Glomerular endothelial cell (primary cell): ENCODE measurements at places on chromosomes 12 and 14. TPM values are rescaled to one million over a fixed set of nuclear protein-coding genes. Genes with fewer than 3 reads are reported as not detected.
A peak's percentile ranks its signal among the peaks of the same experiment; 100 is the strongest.

DNA sequence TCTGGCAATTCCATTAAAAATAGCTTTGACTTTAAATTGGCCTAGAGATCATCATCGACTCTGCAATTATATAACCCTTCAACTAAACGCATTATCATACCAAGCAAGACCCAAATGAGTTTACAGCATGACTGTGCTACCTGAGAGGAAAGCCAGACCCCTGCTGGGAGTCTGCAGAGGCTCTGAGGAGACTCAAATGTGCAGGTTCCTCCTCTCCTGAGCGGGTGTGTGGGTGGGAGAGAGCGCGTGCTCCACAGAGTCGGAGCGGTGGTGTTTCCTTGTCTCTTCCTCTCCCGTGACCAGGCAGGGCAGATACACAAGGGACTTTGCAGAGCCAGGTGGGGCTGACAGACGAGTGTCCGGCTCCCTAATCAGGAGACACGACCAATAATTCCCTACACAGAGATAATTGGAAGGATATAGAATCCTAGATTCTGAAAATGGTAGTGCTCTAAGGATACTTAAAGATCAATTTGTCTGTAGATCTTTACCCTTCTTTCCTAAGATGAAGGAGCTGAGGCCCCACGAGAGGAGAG, 74.1 kb downstream of the SLC8A3 start:
- no peak for DNase-seq

- peak; percentile 56 for DNase-seq
Measured at GRCh38 chr12:109888179-109889020, 8.1 kb upstream of the GLTP start.

- no peak for DNase-seq
Measured at GRCh38 chr14:90812109-90812508, 4.1 kb downstream of the TTC7B start.

DNA sequence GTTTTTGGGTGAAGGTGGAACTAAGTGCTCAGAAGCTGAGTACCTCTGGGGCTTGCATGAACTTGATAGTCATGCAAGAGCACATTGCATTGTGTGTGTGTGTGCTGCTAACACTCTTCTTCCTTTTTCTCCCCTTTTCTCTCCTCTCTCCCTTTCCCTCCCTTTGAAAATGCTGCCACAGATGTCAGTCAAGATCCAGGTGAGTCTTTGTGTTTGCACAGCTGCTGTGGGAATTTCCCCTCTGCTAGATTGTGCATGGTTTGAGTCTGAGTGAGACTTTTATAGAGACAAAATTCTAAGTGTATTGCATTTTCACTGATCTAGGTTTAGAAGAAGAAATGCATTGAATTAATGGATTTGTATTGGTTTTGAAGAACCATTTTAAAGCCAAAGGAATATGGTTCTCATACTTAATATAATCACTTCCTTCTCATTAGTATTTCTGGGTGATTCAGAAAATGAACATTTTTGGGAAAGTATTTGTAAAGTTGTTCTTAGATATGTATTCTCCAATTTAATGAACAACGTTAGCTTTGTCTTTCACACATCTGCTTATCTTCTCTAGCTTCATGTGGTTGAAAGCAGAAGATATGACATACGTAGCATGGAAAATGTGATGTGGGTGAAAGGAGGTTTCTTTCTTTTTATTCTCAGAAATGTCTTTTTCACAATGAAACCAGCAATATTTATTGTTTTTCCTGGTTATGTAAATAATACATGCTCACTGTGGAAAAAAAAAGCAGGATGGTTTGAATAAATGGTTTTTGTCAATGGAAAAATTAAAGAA, 108.5 kb downstream of the NRXN3 start:
- DNase-seq: no peak

GRCh38 chr12:2413301-2413700, 360.5 kb downstream of the CACNA1C start:
- no peak for DNase-seq

DNA sequence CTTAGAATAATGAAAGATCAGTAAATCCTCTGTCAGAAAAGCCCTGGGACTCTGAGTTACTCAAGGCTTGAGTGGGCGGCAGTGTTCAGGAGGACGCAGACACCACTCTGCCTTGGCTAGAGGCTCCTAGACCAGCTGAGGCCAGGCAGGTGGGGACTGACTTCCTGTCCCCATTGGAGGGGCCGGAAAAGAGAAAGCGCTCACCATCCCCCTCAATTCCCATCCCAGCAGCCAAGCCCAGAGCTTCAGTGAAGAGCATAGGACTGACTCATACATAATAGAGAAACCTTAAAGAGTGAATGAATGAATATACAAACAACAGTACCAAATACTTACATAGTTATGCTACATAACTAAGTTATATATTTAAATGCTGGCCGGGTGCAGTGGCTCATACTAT, 62.0 kb downstream of the PLEKHG7 start:
- no peak for DNase-seq

DNA sequence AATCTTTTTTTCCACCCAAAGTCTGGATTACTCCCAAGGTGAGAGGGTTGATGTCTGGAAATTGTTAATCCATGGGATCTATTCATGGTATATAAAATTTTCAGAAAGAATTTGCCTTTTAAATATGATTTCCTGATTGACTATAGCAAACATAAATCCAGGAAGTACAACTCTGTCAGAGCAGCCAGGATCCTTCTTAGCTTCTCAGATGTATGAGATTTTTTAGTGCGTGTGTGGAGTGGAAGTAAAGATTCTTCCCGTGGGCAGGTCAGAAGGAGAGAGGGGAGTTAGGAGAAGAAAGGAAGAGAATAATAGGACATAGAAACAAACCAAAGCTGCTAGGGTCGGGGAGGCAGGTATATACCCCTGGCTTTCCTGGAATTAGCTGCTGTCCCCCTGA, 159.3 kb downstream of the FBXL14 start:
- no peak for DNase-seq

DNA sequence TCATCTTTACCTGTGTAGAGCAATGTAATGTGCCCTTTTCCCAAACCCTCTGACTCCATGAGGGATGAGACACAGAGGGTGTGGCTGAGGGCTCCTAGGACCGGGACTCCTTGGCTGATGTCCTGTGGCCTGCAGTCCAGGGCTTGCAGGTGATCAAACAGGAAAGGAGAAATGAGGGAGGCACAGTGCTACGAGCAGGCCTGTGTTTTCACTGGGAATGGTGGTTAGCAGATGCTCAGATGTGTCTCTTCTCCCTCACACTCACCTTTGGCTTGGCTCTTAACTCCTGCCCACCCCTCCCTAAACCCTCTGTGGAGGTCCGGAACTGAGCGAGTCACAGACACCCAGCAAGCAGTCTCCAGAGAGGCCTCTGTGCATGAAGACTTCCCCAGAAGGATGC, 254.4 kb downstream of the DAD1 start:
- DNase-seq: no peak

DNA sequence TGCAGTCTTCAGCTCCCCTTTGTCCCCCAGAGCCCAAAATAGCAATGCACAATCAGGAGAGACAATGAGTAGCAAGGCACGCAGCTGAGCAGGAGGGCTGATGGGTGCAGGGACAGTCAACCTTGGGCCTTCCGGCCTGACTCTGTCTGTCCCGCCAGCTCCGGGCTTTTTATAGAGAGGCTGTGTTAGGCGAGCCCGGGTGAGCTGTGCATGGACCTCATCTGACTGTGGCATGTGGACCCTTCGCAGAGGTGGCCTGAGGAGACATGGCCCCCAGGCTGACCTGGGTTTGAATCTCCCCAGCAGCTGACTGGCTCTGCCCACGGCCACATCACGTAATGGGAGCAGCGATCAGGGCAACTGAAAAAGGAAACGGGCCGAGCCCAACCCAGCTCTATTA, 177.9 kb downstream of the TSPAN9 start:
- DNase-seq: no peak

GRCh38 chr14:45140661-45141187, 5.0 kb downstream of the FANCM start:
- no peak for DNase-seq

DNA sequence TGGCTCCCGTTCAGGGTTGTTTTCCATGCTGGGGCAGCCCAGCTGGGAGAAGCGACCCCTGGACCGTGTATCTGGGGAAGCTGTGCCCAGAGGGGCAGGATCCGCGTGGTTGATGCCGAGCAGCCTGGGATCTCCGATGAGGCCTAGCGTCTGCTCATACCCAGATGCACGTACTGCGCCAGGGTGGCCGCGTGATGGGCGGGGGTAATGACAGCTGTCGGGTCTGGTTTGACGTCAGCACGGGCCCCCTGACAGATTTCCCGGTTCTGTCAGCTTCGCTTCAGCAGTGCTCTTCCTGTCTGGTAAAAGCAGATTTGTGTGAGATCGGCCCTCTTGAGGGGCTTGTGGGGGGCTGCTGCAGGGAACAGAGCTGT, 147.3 kb downstream of the TSPAN9 start:
- DNase-seq: no peak

- DNase-seq: peak; percentile 50
Measured at GRCh38 chr12:78928200-78929074, 63.9 kb downstream of the SYT1 start.

DNA sequence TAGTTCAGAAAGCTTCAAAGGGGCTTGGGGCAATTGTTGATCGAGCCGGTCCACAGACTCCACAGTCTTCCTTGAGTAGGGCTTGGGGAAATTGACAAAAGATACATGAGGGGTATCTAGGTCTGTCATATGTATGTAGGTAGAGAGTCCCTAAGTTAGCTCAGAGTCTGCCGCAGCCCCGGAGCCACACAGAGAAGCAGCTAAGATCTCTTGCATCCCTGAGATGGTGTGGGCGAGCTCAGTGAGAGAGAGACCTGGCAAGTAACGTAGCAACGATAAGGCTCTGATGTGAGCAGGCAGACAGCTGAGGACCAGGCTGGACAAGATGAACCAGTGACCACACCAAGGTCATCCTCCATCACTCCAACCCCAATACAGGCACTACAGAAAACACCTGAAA, 297.6 kb downstream of the TMEM132D start:
- no peak for DNase-seq

DNA sequence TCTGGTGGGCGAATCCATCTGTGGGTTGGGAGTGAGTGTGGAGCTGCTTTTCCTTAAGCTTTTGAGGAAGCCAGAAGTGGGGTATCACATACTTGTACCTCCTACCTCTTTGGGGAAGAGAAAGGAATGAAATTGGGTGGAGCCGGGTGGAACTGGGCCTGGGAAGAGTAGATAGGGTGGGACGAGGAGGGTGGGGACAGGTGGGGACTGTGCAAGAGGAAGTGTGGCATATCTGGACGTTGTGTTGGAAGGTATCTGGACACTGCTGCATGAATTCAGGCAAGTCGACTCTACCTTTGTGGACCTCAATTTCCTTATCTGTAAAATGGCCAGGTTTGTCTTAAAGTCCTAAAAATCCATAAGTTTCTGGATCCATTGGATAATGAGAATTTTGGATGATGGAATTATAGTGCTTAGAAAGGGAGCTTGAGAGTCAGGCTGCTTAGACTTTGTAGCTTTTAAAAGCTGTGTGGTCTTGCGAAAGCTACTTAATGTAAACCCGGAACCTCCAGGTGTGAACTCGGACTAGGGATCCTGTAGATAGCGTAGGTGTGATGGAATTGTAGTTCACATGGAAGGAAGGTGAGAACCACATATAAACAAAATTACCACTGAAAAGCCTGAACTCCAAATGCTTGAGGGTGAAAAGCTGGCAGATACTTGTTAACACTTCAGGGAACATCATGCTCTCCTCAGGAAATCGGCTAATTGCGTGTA, 2.1 kb downstream of the VRTN start:
- DNase-seq: no peak

- DNase-seq: no peak
Measured at GRCh38 chr12:117853600-117853999, 115.2 kb downstream of the KSR2 start.

DNA sequence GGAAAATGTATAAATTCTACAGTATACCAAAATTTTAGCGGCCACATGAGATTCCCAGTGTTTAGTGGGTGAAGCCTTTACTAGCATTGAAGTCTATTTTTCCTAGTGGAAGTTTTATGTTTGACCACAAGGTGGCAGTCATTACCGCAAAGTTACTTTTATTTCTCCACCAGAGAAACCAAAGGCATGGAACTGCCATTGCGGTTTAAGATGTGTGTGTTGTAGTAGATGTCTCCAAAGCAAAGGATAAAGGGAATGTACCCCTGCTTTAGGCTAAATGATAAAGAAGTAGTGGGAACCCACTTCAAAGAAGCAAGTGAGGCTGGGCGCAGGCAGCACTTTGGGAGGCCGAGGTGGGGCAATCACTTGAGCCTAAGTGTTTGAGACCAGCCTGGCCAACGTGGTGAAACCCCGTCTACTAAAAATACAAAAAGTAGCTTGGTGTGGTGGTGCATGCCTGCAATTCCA, 140.5 kb downstream of the PRKCH start:
- no peak for DNase-seq

DNA sequence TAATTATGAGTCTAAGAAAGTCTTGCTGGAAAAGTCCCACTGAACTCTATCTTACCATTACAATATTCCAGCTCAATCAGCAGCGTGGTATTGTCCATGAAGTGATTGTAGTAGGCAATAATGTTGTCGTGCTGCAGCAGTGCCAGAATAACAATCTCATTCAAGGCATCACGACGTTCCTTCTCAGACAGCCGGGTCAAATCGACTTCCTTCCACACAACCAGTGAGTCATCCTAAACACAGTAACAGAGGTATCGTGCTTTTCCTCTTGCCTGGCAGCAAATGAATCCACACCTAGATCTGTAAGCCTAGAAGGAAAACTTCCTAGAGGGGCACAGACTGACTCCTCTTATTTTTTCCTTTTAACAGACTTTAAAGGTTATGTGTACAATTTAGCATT, 2.9 kb downstream of the NEK9 start:
- DNase-seq: peak; percentile 95

- no peak for DNase-seq
Measured at GRCh38 chr14:89728964-89729363, 225.6 kb downstream of the EFCAB11 start.

DNA sequence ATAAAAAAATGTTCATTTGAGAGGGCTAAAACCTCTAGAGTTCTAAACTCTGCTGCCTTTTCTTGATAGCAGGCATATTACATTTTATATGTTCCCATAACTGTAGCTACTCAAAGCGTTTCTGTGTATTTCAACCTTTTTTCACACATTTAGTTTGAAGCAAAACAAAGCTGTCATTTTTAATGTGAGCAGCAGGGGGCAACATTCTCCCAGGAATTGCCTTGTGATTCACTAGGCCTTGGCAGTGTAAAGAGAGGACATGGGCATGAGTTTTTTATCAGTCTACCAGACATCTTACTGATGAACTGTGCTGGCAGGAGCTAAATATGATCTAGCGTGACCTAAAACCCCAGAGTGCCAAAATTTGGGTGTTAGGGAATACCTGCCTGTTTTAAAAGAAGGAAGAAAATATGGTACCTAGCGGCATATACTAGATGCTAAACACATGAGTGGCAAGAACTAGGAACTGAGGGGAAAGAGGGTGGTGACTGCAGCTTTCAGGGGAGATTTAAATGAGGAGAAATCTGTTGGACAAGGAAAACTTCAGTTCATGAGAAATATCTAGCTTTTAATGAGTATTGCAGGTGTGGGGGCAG, 65.3 kb downstream of the IFT43 start:
- DNase-seq: peak; percentile 33

Gene DHRS4
- 24.2 and 46.5 TPM in 2 replicates for total RNA-seq

Gene CD4
- total RNA-seq: not detected in 2 replicates

Gene SVOP
- not detected in 2 replicates for total RNA-seq

Gene ZNF84
- 20.1 and 20.9 TPM in 2 replicates for total RNA-seq

Gene C12orf50
- total RNA-seq: 0.12 TPM in 1 of 2 replicates, not detected in the other

Gene IFI27
- total RNA-seq: 142 and 820 TPM in 2 replicates

Gene SYT1
- 9.6 and 13.2 TPM in 2 replicates for total RNA-seq

Gene OR6C2
- not detected in 2 replicates for total RNA-seq

Gene SSPN
- total RNA-seq: 1.7 and 5.1 TPM in 2 replicates

Gene ST8SIA1
- total RNA-seq: 1.0 and 1.2 TPM in 2 replicates

Gene TAS2R30
- 0.73 and 3.5 TPM in 2 replicates for total RNA-seq

Gene ASPG
- total RNA-seq: not detected in 2 replicates

Gene IFT81
- total RNA-seq: 10.4 and 11.4 TPM in 2 replicates

Gene PSMB11
- total RNA-seq: not detected in 2 replicates

Gene OR4K17
- total RNA-seq: not detected in 2 replicates

Gene LALBA
- not detected in 2 replicates for total RNA-seq

Gene FLRT2
- total RNA-seq: 80.6 and 153 TPM in 2 replicates
